Hematopoietic multipotent progenitor cell treated with erythropoietin and hydrocortisone succinate and interleukin-3 and kit ligand, for 6 days (in vitro differentiated cells): ENCODE measurements at places on chromosomes 2 and 18.
A peak's percentile ranks its signal among the peaks of the same experiment; 100 is the strongest.

DNA sequence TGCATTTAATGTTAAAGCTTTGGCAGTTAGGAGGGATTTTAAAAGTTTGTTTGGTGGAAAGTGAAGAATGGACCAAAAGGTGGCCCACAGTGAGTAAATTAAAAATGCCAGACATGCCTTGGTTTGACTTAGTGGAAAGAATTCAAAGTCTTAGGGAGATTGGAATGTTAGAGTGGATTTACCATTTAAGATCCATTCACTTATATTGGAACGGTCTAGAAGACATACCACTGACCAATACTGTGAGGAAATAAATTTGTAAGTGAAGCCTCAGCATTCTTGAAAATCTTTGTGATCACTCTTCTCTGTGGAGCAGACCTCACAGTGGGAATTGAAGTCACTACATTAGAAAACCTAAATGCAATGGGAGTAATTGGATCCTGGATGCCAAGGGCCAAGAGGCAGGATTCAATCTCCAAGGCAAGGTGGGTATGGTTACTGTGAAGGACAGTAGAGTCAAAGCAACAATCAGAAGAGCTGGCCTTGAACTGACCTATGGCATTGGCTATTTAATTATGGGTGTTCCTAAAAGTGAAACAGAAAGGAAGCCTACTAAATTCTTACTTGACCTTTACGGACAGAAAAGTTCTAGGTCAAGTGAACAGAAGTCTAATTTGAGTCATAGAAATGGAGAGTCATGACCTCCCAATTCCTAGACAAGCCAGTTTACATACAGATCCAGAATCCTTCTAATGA, 40.2 kb upstream of the VRK2 start:
- DNase-seq: no peak

DNA sequence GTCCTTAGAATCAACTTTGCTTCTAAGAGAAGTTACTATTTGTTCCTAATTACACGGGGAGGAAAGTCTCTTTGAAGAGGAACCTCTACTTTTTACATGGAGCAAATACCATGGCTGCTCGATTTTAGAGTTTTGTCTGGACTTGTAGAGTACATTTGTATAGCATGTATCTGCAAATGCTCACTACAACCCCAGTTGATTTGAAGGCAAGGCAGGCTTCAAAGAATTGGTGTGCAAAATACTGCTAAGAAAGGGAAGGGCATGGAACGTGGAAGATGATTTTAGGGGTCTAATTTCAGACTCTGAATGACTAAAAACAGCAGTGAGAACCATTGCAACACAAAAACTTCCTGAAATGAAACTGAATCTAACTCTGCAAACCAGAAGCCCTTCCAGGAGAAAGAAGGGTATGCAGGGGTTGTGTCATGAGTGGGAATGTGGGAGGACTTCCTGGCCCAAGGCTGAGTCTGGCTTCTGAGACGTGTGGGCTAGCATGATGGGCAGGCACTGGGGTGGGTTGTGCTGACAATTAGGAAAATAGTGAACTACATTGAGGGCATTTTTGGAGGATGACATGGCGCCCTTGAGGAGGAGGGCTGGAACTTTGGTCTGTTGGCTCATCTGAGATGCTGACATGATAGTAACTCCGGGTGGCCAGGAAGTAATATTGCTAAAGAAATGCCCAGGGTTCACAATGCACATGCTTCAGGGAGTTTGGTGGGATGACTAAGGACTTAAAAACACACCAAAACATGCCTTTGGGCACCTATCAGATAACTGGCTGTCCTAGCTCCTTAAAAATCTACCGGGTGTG, 18.9 kb upstream of the IL1R2 start:
- DNase-seq: peak; percentile 30

GRCh38 chr2:38690499-38691420, 24.8 kb downstream of the GALM start:
- peak; percentile 84 for DNase-seq

DNA sequence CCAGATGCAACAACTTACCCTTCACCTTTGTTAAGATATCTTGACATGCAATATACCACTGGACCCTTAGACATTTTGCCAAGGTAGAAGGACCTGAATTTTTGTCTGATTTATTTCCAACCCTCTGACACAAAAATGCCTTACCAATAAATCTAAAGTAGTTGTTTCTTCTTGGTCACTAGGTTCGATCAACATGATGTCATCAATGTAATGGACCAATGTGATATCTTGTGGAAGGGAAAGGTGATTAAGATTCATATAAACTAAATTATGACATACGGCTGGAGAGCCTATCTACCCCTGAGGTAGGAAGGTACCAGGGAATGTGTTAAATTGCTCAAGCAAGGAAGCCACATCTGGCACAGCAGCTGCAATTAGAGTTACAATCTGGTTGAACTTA, 67.7 kb upstream of the SERPINE2 start:
- DNase-seq: no peak

DNA sequence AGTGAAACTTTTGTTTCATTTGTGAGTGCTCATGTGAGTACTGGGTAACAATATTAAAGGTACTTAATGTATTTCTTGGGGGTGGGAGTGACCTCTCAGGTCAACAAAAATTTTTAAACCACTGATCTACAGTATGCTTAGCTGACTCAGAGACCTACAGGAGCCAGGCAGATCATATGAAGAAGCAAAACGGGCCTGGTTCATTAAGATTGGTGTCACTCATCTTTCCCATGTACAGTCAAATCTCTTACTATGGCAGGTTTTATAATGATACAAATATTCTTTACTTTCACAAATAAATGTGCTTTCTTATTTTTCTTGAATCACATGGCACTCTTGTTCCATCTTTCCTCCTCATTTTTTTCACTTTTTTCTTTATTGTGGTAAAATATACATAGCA, 7.7 kb upstream of the TMSB10 start:
- no peak for DNase-seq

GRCh38 chr2:20429528-20429927, 17.3 kb upstream of the RHOB start:
- DNase-seq: peak; percentile 52

GRCh38 chr2:162574615-162575452, 230.9 kb downstream of the GCA start:
- DNase-seq: no peak

DNA sequence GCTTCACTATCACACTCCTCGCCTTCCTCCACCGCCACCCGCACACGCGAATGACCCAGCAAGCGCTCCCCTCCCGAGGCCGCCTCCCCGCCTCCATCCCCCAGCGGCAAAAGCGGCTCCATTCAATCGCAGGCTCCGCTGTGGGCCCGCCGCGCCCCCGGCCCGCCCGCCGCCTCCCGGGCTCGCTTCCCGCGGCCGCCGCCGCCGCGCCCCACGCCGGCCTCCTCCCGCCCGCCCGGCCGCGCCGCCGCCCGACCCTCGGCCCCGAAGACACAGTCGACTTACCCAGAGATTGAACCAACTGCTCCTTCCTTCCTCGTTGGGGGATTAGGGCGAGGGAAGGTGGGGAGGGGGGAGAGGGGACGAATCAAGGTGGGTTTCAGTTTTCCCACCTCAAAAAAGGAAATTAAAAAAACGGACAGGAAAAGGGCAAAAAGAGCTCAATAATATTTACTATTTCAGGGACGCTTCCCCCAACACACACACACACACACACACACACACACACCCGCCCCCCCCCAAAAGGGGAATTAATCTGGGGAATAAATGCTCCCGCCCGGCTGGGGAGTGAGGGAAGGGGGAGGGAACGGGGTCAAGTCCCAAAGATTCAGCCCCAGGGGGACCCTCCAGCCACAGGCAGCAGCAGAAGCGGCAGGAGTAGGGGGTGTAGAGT, 743 bp downstream of the XPO1 start:
- peak; percentile 22 for DNase-seq

- DNase-seq: no peak
Observed at GRCh38 chr18:68447286-68447685, 267.6 kb downstream of the TMX3 start.

GRCh38 chr2:27261241-27261925, 1.5 kb downstream of the SLC30A3 start:
- DNase-seq: no peak
